ENCODE measurements at places on chromosomes 6 and 20.
A peak's percentile ranks its signal among the peaks of the same experiment; 100 is the strongest.

DNA sequence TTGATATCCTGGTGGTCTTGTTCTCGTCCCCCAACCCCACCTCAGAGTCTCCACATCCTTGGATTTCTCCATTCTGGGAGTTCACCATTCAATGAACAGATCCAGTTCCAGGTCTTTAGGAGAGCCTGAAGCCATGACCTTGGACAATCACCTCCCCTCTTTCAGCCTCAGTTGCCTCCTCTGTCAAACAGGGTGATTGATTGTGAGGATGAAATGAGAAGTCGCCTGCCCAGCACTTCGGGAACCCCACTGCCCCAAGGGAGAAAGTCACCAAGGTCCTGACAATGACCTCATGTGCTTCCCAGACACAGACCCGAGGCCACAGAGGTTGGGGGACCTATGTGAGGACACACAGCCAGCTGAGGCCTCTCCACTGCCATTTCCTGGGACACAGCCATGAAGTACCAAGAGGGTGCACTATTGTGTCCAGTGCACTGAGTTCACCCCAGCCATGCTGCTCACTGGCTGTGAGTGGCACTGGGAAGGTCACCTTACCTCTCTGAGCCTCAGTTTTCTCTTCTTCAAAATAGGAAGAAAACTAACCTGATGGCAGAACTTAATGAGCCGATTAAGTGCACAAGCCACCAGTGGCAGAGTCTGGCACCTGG is 61.7 kb downstream of the SNAI1 start:
- no peak for DNase-seq

DNA sequence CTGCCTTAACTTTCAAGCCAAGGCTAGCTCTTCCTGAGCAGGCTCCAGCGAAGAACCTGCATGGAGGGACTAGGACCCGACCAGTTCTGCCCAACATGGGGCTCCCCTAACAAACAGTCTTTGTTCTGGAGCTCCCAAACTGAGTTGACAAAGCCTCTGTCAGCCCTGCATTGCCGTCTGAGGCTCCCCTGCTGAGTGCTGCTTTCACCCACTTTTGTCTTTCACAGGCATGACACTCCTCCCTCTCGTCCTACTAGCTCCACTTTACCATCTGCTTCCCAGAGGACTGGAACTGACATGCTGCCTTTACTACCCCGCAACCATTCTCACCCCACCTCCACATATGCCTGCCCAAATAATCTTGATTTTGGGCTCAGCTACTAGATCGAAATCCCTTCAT is 45.1 kb upstream of the B4GALT5 start:
- DNase-seq: no peak

DNA sequence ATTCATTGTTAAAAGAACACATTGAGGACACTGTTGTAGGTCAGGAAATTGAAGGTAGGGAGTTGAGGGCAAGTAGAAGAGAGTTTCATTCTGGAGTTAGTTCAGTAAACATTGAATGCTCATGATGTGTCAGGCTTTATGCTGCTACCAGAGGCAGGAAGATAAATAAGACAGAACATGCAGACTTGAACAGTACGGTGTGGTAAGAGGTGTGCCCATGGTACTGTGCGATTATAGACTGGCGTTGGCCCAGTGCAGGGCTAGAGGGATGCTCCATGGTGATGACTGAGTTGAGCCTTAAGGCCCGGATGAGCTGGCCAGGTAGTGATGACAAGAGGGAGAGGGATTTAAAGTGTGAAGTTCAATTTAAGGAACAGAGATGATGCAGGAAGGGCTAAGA is 50.8 kb downstream of the CARMIL1 start:
- DNase-seq: no peak

DNA sequence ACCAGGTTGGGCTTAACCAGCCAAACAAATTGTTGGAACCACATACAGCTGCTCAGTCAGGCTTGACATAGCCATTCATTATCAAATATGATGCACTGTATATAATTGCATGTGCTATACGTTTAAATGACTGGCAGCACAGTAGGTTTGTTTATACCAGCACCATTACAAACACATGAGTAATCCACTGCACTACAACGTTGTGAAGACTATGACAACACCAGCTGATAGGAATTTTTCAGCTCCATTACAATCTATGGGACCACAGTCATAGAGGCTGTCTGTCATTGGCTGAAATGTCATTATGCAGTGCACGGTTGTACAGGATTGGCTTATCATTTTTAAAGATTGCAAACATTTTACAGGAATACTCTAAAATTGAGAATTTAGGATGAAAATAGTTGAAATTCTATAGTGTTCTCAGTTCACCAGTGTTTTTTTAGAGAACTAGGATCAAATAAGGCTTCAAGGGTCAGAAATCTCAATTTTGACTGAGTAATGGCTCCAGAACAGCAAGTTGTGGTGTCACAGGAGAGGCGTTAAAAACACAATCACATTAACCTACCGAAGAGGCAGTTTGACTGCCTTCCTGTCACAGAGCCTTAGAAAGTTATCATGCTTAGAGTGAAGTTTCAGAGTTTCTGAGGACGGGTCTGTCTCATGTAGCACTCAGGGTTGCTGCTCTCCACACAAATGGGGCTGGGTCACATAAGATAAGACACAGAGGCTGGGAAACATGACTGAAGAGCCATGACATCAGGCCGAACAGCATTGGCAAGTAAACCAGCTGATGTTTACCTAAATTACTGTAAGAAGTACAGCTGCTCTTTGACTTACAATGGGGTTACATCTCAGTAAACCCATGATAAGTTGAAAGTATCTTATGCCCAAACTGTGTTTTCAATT is 60.7 kb upstream of the SMLR1 start:
- no peak for DNase-seq

DNA sequence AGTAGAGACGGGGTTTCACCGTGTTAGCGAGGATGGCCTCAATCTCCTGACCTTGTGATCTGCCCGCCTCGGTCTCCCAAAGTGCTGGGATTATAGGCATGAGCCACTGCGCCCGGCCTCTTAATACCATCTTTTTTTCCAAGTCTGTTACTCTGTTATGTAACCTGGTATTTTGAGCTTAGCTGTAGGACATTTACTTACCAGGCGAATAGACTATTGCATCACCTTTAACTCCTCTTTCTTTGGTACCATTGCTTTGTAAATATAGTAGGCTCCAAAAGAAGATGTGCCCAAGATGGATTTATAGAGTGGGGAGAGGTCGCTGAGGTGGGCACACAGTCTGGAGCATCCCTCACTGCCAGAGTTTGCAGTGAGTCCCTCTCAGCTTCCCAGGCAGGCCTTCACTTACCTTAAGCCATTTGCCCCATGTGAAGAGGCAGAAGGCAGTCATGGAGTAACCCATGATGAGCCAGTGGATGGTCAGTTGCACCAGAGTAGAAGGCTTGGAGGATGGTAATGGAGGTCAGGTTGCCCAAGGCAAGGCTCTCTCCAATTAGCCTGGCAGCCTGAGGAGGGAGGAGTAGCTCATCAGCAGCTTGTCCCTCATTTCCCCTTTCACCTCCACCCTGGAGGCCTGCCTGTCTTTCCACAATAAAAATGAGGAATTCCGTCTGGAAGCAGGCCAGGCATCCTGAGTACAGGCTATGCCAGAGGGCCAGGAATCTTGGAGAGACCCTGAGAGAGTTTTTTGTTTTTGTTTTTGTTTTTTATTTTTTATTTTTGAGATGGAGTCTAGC is 9.7 kb downstream of the TIAM2 start:
- no peak for DNase-seq

- peak; percentile 38 for DNase-seq
These were observed 49.4 kb downstream of the TMEM242 start for GRCh38 chr6:157273756-157274470.

DNA sequence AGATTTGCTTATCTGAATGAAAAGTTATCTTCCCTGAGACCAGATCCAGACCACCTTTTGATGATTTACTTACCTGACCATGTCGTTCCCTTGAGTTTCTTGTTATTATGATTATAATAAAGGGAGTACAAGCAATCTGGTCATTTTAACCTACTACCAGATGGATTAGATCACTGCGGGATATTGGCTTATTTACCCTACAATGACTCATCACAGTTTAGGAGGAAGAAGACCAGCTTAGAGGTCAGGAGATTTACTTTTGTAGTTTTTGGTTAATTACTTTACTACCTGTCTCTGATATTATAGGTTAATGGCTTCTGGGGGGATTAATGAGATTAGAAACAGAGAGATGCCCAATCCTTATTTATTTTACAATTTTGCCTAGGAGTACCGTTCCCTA is 10.7 kb downstream of the PKIB start:
- DNase-seq: no peak

GRCh38 chr6:139764498-139764986 is 390.1 kb upstream of the CITED2 start:
- DNase-seq: peak; percentile 84

GRCh38 chr6:143376861-143377260 is 73.6 kb downstream of the ADAT2 start:
- no peak for DNase-seq

DNA sequence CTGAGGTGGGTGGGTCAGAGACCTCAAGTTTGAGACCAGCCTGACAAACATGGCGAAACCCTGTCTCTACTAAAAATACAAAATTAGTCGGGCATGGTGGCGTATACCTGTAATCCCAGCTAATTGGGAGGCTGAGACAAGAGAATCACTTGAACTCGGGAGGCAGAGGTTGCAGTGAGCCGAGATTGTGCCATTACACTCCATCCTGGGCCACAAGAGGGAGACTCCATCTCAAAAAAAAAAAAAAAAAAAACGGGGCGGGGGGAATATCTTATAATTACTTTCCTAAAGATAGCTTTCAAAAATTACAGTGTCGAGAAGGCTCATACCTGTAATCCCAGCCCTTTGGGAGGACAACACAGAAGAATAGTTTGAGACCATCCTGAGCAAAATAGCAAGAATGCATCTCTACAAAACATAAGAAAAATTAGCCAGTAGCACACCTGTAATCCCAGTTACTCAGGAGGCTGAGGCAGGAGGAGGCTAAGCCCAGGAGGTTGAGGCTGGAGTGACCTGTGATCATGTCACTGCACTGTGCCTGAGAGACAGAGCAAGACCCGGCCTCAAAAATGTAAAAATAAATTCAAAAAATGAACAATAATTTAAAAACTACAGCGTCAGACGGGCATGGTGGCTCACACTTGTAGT is 25.8 kb downstream of the CBFA2T2 start:
- no peak for DNase-seq

DNA sequence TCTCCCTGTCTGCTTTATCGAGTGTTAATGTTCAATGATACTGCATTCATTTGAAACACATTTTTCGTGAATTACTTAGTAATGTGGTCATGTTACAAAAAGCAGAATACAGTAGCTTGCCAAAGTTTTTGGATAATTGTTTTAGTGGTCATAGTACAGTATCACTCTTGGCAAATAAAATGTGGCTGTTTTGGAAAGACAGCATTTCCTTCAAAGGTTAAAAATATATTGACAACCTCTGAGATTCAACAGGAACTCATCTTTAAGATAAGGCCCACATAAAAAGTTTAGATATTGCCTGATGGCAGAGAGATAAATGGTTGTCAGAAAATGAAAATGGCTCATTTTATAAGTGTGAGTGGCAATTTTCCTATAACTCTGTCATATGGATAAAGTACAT is 297.7 kb upstream of the MAN1A1 start:
- no peak for DNase-seq

- DNase-seq: no peak
These were observed 12.8 kb upstream of the DUSP22 start for GRCh38 chr6:279341-280029.

- no peak for DNase-seq
These were observed 407.1 kb upstream of the JAG1 start for GRCh38 chr20:11080781-11081377.

DNA sequence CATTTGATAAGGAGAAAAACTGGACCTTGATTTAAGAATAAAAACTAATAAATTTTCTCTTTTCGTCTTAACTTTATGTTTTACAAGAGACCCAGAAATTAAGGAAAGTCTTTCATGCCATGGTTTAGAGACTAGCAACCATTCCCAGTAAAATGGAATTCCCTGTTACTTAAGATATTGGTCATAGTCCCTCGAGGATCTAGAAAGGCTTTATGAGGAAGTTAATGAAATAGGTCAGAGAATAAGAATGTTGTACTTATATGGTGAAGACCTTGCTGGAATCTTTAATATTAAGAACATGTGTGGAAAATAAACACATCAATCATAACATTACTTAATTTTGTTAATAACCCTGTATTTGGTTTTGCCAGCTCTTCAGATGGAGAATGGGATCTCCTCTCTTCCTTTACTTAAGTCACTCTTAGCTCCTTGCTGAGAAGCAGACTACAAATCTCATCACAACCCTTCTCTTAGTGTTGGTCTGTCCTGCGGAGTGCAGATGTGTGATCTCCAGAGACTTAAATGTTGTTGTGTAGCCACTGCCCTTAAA is 382.9 kb downstream of the QKI start:
- no peak for DNase-seq

DNA sequence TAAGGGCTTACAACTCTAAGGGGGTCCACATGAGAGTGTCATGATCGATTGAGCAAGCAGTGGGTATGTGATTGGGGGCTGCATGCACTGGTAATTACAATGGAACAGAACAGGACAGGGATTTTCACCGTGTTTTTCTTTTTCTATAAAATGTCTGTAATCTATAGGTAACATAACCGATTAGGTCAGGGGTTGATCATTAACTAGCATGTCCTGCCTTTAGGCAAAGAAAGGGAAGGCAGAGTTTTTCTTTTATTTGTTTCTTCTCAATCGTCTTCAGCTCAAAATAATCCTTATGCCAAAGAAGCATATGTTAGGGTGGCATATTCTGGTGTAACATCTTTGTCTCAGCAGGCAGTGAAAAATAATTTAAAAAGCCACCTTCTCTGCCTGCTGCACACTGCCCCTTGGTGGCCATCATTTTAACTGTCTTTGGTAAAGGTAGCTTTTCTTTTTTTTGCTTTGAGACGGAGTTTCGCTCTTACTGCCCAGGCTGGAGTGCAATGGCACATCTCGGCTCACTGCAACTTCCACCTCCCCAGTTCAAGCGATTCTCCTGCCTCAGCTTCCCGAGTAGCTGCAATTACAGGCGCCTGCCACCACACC is 9.7 kb upstream of the CEP43 start:
- peak; percentile 58 for DNase-seq

DNA sequence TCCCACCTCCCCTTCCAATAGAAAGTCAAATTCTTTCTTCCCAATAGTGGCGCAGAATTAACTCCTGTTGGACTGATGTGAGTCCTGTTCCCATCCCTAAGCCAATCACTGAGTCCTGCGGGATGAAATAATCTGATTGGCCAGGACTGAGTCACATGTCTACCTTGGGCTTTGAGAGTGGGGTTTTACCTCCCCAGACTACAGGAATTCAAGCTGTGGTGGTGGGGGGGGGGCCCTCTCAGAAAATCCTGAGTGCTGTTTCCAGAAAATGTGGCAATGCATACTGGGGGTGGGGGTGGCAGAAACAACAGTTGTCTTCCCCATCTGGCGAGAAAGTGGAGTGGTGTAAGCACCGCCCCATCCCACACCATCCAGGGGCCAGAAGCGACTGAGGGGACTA is 65.7 kb downstream of the CTCFL start:
- DNase-seq: no peak
